T-cell (primary cell): ENCODE measurements at places on chromosomes 1 and 21. TPM values are rescaled to one million over a fixed set of nuclear protein-coding genes. Genes with fewer than 3 reads are reported as not detected.

- peaks cover 35% of the 10 kb centered on the region for H3K4me1 ChIP-seq
- no peak overlapping the region for H3K4me3 ChIP-seq
- H3K36me3 ChIP-seq: no peaks in the 10 kb centered on the region
- DNase-seq: no peak
- H3K27me3 ChIP-seq: no peaks in the 10 kb centered on the region
- H3K27ac ChIP-seq: no peak overlapping the region
Observed at GRCh38 chr1:234729561-234730474, 119.8 kb upstream of the IRF2BP2 start.

CD52 gene
- total RNA-seq: 994 TPM

DNA sequence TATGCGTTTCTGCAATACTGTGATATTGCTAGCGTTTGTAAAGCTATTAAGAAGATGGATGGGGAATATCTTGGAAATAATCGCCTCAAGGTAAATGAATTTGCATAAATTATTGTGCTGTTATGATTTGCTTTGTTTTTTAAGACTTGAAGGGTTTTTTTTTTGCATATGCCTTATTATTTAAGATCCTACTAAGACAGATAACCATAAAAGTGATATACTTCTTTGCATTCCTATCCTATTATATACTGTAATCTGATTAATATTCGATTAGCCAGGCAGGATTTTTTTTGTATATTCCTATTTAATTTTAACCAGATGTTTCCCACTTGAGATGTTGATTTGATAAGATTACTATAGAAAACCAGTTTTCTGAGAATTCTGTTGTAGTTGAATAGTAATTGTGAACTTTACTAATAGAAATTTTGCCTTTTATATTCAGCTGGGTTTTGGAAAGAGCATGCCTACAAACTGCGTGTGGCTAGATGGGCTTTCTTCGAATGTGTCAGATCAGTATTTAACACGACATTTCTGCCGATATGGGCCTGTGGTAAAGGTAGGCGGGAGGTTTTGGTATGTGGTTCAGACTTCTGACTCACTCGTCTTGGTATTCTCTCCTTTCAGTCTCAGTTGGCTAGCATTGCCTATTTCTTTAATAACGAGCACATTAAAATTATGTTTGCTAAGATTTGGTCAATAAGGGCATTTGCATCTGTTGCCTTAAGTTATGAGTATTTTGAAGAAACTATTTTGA is 56.8 kb downstream of the ZBTB17 start:
- H3K4me3 ChIP-seq: no peak overlapping the region
- no peaks in the 10 kb centered on the region for H3K36me3 ChIP-seq
- H3K27ac ChIP-seq: no peak overlapping the region
- no peaks in the 10 kb centered on the region for H3K4me1 ChIP-seq
- no peak for DNase-seq

ANGPTL3 gene
- not detected for total RNA-seq

GSTM2 gene
- total RNA-seq: 102 TPM

GRCh38 chr1:89429062-89429461 is 65.2 kb downstream of the GBP6 start:
- no peaks in the 10 kb centered on the region for H3K36me3 ChIP-seq
- no peaks in the 10 kb centered on the region for H3K4me1 ChIP-seq

GRCh38 chr1:160711276-160711601 is 383 bp downstream of the CD48 start:
- peak overlapping the region; percentile 78 for H3K4me3 ChIP-seq
- no peak for DNase-seq
- H3K4me1 ChIP-seq: peaks cover 53% of the 10 kb centered on the region
